NCI-H2029 treated with DMSO at 0.1 percent for 48 hours (cell line): ENCODE measurements at places on chromosomes 1 and 21.

- DNase-seq: no peak
Measured at GRCh38 chr1:42429603-42430002, 26.2 kb downstream of the ZMYND12 start.

DNA sequence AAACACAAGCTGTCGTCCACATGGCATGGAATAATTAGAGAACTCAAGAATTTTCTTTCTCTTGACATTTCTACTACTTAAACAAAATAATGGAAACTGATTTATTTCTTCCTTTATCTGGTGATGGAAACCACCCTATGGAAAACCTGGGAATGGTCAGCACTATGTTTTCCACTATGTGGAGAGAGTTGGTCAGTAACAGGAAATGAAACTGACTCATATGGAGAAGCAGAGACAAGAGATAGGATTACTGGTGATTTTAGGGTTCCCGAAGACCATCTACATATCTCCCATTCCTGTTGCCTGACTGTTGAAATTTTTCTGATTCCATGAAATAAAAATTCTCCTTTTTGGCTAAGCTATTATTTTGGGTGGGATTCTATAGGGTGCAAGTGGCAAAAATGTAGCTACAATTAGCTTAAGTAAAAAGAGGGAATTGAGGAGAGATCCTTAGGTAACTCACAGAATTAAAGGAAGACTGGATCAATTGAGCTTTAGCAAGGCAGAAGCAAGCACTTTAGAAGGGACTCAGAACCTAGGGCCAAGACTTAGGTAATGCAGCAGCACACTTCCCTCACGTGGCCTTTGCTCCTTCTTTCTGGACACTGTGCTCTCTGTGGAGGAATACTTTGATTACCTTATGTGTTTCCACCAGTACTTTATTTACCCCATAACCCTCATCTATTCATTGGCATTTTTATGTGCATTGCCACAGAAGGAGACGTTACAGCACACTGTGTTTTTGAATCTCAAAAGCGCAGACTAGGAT is 89.6 kb downstream of the LEPR start:
- no peak for DNase-seq

GRCh38 chr1:66752000-66752592 is at the start of gene DYNLT5:
TSS of gene DYNLT5 (plus strand) at chr1:66752459. CDS start at chr1:66754659, 2,200 bp downstream.
- no peak for DNase-seq

DNA sequence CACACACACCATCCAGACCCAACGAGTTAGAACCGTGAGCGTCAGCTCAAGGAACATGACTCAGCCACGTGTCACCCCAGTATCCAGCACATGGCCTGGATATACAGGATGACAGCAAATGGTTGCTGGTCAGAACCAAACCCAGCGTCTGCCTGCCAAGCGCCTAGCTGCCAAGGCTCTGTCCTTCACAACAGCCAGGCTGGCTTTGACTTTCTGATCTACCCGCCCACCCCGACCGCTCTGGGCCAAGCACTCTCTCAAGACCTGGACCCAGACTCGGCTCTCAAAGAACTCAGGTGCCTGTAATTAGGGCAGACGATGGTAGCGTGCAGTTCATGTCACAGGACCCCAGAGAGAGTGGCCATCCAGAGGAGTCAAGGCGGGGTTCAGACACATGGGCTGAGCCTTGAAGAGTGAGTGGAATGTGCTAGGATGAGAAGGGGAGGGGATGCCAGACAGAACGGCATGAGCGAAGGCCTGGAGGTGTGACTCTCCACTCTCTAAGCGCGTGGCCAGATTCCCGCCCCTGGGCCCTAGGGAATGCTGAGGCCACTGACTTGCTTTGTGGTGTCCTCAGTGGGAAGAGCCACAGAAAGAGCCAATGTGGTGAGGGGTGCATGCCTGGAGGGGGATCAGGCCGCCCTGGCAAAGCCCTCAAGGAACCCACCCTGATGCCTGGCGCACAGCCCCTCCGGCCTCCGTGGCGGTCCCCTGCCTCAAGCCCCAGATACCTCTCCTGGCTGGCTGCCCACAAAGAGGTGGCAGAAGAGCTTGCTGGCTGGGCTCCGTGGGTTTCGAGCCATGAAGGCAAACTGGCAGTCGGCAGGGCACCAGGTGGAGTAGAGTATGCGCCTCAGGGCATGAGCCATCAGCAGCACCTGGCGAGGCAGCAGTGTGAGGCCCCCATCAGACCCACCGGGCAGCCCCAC is 7.0 kb downstream of the SH2D5 start:
- no peak for DNase-seq

DNA sequence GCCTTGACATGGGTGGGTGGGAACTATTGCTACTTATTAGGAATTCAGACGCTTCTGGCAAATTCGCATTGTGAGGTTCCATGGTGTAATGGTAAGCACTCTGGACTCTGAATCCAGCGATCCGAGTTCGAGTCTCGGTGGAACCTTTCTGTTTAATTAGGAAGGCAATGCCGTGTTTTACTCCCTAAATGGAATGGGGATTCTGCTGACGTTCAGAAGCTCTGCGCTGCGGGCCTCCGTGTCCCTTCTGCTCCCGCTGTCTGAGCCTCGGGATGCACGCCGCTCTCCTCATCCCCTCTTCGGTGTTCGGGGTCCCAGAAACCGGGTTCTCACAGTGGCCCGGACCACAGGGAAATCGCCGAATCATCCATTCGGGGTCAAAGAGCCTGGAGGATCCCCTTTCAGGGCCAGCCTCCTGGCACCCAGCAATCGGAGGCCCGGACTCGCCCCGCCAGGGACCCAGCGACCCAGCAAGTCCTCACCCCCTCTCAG is 280.3 kb downstream of the FAM72C start:
- no peak for DNase-seq

DNA sequence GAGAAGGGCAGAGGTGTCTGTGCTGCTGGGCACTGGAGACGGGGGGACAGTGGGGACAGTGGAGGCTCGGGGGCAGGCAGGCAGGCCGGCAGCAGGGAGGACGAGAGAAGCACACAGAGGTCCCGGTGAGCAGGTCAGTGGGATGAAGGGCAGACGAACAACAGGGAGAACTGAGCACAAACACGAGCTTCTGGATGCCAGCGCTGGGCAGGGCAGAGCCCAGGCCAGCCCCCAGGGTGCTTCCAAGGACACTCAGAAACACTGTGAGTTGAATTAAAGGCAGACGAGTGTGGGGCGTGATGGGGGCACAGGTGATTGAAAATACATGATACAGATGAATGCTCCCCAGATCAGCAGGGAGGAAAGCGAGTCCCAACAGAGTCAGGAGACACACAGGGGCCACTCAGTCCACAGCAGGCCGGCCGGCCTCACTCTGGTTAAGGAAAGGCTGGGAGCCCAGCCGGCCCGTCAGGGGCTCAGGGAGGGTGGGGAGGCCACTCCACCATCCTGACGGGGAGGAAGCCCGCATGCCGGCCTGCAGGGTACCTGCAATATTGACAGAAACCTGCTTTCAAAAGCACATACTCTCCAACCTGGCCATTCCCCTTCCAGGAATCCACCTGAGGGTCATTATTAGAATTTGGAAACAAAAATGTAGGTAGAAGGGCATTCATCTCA is 14.1 kb downstream of the SLC19A1 start:
- no peak for DNase-seq

DNA sequence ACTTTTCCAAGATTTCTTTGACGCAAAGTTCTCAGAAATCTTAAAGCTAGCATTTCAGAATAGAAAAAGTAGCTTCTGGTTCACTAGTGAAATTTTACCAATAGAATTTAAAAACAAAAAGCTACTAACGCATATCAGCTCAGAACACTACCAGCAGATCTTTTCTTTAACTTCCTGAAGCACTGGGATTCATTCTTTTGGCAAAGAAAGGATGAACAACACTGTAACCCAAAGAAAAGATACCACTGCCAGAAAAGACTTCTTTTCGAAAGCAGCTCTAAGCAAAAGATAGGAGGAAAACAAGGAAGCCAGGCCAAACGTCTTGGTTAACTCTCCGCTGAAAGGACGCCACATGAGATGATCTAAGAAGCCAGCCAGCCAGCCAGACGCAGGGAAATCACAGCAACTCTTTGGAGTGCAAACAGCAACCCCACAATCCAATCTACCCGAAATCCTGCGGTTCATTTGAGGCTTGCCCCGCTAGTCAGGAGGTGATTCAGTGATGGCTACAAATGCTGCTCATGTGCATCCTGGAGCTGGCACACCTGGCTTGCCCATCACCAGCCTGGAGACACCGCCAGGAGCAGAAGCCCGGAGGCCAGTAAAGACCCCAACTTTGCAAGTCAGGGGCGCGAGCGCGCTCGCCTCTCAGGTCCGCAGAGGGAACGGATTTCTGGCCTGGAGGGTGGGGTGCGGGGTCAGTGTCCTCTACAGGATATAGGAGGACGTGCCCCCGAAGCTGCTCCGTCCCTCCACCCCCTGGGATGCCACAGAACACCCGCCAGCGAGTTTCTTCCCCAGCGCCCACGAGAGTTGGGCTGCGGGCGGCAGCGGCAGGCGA is 812 bp downstream of the NBPF1 start:
- no peak for DNase-seq
